ENCODE measurements at places on chromosomes 5 and 9.
A peak's percentile ranks its signal among the peaks of the same experiment; 100 is the strongest.

GRCh38 chr5:39178861-39179260, 40.5 kb downstream of the FYB1 start:
- DNase-seq: no peak

GRCh38 chr9:253539-253938, 38.9 kb downstream of the DOCK8 start:
- DNase-seq: no peak

DNA sequence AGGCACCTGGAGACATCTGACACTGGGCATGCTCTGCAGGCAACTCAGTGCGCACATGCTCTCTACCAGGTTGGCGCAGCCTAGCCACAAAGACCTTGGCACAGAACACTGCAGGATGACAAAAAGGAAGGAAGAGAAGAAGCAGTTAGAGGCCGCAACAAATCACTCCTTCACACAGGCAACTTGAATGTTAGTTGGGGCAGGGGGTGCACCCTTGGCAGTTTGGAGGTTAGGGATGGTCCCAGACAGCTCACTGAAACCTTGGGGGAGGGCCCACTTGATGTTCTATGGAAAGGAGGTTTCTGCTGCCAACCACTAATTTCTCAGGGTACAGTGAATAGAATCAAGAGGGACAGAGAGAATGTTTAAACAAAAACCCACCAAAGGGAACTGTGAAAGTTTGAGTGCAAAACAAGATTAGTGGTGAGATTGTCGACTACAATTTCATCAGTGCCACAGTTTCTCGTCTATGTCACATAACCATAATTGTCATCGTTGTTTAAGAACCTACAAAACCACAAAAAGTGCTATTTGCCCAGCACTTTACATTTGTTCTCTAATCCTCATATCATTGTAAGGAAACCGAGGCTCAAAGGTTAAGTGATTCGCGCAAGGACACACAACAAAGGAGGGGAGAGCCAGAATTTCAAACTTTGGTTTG, 48.7 kb downstream of the FBXW11 start:
- no peak for DNase-seq

- DNase-seq: no peak
These were observed 15.3 kb downstream of the MTMR12 start for GRCh38 chr5:32297181-32298058.

DNA sequence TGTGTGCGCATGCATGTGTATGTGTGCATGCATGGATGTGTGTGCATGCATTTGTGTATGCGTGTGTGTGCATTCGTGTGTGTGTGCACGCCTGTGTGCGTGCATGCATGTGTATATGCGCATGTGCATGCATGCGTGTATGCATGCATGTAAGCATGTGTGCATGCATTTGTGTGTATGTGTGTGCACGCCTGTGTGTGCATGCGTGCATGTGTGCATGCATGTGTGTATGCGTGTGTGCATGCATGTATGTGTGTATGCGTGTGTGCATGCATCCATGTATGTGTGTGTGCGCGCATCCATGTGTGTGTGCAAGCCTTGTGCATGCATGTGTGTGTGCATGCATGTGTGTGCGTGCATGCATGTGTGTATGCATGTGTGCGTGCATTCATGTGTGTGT, 276.8 kb downstream of the PBX3 start:
- no peak for DNase-seq

DNA sequence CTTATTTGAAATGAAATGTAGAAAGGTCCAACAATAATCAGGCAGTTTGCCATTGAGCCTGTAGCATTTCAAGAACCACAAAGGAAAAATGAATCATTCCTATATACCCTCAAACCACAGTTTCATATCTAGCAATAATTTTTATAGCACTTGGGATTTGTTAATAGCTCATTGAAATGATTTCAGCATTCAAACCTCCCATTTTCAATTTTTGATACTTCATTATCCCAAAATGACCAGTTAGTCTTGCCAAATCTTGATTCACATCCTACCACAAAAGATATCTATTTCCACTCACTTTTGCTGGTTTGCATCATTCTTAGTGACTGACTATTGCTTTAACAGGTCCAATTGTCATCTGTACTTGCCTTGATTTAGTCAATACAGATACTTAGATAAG, 790.1 kb downstream of the TLE1 start:
- no peak for DNase-seq

DNA sequence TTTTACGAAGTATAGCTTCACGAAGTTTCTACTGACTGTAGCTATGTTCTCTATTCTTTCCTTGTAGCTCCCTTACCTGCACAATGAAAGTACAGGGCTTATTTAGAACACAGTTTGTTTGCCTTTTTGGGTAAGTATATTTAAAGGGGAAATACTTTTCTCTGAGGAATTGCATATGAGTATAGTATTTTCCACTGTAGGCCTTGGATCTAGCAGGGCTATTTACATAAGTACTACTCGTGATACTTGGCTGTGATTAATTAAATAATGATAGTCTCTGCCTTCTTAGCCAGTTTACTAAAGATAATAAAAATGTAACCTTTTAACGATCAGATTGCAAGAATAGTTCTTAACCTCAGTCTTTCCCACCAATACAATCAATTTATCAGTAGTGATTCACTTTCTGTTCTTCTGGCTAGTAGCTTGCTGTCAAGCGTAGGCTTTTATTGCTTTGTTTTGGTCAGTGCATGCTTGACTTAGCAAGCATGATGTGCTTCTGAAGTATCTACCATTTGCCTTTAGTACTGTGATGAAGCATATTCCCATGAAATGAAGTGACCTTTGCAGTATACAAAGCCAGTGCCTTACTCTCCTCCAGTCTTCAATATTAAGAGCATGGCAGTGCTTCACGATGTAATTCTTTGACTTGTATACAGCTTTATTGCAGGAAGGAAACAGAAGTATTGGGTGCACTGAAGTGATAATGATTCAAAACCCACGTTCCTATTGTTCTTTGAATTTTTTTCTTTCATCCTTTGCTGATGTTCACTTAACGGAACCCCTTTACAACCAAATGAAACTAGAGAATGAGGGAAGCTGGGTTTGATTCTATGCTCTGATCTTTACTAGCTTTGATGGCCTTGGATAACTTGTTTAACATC, 64.2 kb downstream of the SLC44A1 start:
- no peak for DNase-seq

GRCh38 chr9:120299785-120300184, 280.2 kb downstream of the CDK5RAP2 start:
- DNase-seq: no peak

GRCh38 chr5:77210091-77210963, at the start of gene PDE8B:
Gene PDE8B, plus strand, starts transcription at chr5:77210680. Its CDS starts 246 bp downstream, at chr5:77210926.
- DNase-seq: no peak

GRCh38 chr5:91635950-91636734, 253.0 kb upstream of the ARRDC3 start:
- no peak for DNase-seq

DNA sequence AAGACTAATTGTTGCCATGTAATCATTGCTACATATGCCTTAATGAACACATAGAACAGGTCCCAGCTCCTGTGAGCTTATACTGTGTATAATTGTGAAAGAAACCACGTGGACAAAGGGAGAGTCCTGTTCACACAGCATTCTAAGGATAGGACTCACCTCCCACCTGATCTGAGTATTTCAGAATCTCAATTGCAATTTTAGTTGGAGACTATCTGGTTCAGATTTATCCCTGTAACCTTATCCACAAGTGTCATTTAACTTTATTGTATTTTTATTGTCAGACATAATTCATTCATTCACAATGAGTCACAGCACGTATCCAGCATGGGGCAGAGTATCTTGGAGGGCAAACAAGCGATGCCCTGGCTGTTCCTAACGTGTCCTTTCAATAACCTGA, 448.3 kb downstream of the NTRK2 start:
- DNase-seq: no peak

- DNase-seq: no peak
These were observed 107.2 kb downstream of the PDE4D start for GRCh38 chr5:59786334-59786805.

DNA sequence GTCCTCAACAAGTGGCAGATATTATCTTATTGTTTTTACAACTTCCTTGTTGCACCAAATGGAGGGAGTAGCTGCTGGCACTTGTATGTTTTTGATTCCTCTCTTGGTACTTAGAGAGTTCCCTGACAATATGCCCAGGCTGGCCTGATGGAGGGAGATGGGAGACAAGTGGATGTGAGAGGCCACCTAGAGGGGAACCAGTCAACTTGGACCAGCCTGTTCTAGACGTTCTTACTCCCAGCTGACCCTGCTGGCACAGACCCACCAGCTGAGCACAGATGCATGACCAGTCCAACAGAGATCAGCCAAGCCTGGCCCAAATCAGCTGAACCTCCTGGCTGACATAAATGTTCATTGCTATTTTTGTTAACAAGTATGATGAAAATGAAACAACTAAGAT, 60.9 kb upstream of the GDNF start:
- DNase-seq: no peak

DNA sequence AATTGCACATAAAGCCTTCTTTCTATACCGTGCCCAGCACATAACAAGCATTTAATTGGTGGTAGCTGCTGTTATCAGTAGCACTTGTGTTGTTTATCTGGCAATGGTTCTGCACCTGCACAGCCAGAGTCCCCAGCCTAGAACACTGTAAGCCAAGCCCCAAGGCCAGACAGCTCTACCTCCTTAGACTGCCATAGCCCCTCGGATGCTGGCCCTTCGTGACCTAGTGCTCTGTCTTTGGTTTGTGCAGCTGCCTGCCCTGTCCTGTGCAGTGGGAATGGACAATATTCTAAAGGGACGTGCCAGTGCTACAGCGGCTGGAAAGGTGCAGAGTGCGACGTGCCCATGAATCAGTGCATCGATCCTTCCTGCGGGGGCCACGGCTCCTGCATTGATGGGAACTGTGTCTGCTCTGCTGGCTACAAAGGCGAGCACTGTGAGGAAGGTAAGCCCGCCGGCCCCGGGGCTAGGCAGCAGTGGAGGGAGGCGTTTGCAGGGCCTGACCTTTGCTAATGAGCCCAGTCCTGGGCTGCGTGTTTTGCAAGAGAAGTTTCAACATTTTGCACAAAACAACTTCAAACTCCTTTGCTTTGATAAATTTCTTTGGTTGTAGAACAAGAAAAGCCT, 173.3 kb upstream of the WWC1 start:
- DNase-seq: no peak

GRCh38 chr5:52269859-52270258, 517.9 kb upstream of the ITGA1 start:
- DNase-seq: no peak

DNA sequence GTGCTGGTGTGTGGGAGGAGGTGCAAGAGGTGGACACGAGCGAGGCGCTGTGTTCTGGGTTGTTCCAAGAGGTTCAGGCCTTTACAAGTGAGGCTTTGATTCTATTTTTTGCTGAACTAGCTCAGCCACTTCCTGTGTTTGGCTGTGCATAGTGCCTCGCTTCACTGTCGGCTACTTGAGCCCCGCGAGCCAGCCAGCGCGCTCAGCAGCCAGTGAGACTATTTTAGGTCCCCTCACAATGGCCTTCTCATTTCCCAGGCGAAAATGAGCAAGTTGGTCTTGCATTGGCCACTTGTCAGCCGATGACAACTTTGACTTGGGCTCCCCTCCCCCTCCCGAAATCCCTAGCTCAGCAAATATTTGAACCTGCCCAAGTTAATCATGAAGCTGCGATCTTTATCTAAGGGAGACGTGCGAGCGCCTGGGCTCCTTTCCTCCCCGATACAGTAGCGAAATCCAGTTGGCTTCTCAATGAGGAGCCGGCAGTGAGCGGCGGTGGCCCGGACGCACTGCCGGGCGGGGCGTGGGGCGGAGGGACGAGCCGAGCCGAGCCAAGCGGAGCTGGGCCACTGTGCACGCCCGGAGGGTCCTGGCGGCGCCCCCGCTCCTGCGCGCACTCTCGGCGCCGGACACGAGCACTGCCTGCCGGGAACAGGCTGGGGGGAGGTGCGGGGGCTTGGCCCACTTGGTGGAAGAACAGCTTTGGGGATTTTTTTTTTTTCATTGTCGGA, 72.6 kb downstream of the PIK3R1 start:
- DNase-seq: peak; percentile 23

DNA sequence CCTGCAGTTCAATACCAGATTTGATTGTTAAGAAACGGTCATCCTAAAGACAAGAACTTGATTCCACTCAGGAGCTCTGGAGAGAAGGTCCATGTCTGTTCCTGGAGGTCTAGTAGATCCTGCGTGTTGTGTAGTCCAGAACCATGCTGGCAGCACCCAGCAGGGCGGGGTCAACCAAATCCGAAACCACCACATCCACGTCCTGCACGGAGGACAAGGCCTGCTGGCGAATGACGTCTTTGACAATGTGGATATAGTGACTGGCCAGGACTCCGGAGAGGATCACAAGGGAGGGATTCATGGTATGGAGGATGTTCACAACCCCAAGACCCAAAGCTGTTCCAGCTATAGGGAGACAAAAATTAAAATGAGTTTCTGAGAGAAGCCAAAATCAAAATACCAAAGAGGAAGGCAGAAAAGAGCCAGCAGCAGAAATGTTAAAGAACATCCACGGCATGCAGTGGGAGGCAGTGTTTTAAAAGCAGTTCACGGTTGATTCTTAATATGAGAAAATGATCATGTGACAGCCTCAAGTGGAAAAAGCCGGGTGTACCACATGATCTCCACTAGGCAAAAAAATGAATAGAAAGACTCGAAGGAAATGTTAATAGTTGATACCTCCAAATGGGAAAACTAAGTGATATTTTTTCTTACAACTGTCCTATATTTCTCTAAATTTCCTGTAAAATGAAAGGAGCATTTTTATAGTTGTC, 26.7 kb downstream of the CLTA start:
- DNase-seq: no peak

DNA sequence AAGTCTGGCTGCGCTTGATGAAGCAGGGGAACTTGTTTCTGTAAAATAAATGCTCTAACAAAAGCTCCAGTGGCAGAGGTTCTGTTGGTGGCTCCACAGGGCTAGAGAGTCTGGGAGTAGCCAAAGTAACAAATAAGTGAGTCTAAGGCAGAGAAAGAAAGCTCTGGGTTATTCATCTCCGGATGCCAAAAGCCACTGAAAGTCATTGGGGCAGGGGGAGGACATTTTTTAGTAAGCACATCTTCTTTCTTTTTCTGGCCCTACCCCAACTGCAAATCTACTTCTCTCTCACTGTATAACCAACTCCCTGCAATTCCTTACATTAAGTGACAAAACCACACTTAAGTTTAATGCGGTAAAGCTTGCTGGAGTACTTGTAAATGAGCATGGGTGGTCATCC, 141.6 kb downstream of the INSYN2B start:
- no peak for DNase-seq

DNA sequence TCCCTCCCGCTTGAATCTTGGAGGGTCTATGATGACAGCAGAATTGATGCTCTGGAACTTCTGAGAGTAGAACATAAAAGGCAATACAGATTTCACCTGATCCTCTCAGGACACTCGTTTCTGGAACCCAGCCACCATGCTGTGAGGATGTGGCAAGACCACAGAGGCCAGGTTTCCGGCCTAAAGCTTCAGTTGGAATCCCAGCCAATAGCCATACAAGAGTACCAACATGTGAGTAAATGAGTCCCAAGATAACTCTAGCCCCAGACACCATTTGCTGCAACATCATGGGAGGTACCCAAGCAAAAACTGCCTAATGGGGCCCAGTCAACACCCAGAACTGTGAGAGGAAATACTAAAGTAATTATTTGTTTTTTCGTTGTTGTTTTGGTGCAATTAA, 65.7 kb upstream of the MARCHF11 start:
- DNase-seq: no peak
